ENCODE measurements at places on chromosomes 7 and 10.

GRCh38 chr10:72320676-72321247, 34.0 kb downstream of the DNAJB12 start:
- DNase-seq = peak; percentile 100

- DNase-seq = no peak
Measured at GRCh38 chr10:5663692-5664427, 2.5 kb downstream of the ASB13 start.

GRCh38 chr10:63628526-63629362, 107.5 kb downstream of the REEP3 start:
- DNase-seq = peak; percentile 43

GRCh38 chr10:84047258-84048010, 91.9 kb upstream of the GHITM start:
- no peak for DNase-seq
